Ureter (tissue), 1 donor: ENCODE measurements at places on chromosomes 4 and X. TPM values are rescaled to one million over a fixed set of nuclear protein-coding genes. Genes with fewer than 3 reads are reported as not detected.

GCNA gene
- 1.6 TPM for total RNA-seq

ARHGAP36 gene
- not detected for total RNA-seq

ASB9 gene
- total RNA-seq, result 2.0 TPM

CTAG1B gene
- not detected for total RNA-seq

FAM114A1 gene
- total RNA-seq, result 43.2 TPM

NLGN3 gene
- 1.9 TPM for total RNA-seq

KIT gene
- 21.0 TPM for total RNA-seq

DCAF8L2 gene
- not detected for total RNA-seq

TEX13B gene
- not detected for total RNA-seq

GPC4 gene
- total RNA-seq, result 8.0 TPM

ABCB7 gene
- 20.7 TPM for total RNA-seq

PDLIM5 gene
- 210 TPM for total RNA-seq

CLNK gene
- total RNA-seq, result 0.31 TPM

OTC gene
- total RNA-seq, result not detected

TMPRSS11A gene
- not detected for total RNA-seq

VCX gene
- total RNA-seq, result not detected

PRR32 gene
- total RNA-seq, result not detected

NXF2 gene
- total RNA-seq, result not detected

SSX2B gene
- not detected for total RNA-seq

RAP2C gene
- 18.6 TPM for total RNA-seq

WAS gene
- 4.8 TPM for total RNA-seq

RADX gene
- total RNA-seq, result 14.9 TPM

SPANXN3 gene
- total RNA-seq, result not detected

IBSP gene
- total RNA-seq, result not detected

RIPPLY1 gene
- not detected for total RNA-seq

GAGE1 gene
- not detected for total RNA-seq

NWD2 gene
- 0.36 TPM for total RNA-seq

PF4V1 gene
- not detected for total RNA-seq
